ENCODE measurements at places on chromosomes 2 and 18.
A peak's percentile ranks its signal among the peaks of the same experiment; 100 is the strongest.

- DNase-seq, result no peak
These were observed 295.4 kb upstream of the ATP5MC3 start for GRCh38 chr2:175476948-175477347.

GRCh38 chr2:214575465-214575864, 164.6 kb downstream of the VWC2L start:
- no peak for DNase-seq

DNA sequence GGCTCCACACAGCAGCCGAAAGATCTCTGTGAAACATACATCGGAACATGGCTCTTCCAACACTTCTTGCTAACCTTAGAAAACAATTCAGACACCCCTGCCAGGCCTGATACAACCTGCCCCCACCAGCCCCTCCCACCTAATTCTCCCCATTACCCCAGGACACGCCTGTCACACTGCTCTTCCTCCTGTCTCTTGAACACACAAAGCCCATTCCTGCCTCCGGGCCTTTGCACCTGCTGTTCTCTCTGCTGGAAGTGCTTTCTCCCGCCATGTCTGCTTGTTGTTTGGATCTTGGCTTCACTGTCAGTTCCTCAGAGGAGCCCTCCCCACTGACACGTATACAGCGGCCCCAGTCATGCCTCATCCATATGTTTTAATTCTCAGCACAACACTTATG, 24.1 kb downstream of the CELF4 start:
- DNase-seq, result no peak

DNA sequence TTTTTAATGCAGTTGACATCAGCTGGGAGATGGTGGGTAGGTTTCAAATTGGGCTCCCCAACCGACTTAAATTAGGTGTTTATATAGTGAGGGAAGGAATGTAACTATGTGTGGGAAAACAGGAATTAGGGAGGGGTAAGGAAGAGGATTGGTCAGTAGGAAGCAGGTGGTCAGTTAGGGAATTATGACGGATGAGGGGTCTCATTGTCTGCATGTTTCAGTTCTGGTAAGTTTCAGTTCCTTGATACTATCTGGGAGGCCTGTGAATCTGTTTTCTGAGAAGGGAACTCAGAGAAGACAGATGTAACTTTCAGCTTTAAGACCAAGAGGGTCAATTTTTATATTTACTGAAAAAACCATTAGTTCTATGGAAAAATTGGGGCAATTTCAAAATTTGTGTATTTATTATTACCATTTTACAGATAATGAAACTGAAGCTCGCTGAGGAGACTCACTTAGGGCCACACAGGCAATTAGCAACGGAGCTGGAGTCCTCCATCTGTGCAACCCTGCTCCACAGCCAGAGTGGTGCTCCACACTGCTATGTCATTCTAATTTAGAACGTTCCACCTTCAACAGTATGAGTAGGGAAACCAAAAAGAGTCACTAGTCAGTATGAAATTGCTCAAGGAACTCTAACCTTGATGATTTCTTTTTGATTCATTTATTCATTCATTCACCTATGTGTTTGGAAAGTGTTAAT, 36.0 kb upstream of the CCDC195 start:
- DNase-seq, result no peak

DNA sequence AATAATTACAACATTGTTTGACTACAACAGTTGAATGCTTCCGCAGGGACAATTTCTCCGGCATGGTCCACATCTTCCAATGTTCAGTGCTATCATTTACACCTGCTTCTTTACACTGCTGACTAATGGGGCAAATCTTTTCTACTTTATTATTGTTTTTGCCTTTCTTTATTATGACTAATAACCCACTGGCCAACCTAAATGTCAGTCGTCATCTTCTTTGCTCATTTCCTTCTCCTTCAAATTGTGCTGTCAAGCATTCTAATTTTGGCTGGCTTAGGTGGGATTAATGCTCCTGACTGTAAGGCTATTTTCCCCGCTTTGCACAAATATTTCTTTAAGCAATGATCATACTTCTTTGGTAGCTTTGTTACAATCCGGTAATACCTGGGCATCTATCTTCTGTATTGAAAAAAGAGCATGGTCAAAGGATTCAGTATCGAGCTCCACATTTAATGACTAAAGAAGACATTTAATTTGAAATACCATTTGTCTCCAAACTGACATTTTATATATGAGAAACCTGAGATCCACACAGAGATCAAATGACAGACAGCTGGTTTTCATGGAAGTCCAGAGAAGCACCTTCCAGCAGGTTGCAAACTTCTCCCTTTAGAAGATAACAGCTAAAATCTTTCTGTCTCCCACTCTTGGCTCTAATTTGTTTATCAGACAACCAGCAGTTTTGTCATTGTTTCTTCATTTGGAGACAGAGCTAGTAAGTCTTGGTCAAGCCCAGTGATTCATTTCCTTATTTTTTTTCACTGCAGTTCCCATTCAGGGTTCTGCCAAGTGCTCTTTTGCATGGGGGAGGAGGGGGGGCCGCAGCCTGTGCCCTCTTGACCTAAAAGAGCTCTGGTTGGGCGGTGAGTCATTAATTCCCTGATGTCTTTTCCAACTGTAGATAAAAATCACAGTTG, 132.9 kb downstream of the SOCS6 start:
- peak; percentile 4 for DNase-seq

GRCh38 chr18:3596637-3597384, 146.8 kb downstream of the TGIF1 start:
- DNase-seq, result no peak

DNA sequence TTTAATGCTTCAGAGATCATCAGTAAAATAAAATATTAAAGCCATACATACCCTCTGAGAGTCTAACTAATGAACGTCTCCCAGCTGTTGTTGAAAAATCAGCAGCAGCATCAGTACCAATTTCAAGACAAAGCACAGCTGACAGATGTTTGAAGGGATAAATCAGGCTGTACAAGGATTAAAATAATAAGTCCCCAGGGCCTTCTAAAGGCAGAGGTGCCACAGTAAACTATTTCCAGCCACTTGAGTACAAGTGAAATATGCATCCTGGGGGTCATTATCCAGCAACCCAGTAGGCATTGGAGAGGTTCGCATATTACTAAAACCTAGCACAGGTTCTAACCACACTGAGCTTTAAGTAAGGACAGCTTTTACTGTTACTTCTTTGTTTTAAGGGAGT, 76.9 kb downstream of the NXPH2 start:
- DNase-seq, result no peak

DNA sequence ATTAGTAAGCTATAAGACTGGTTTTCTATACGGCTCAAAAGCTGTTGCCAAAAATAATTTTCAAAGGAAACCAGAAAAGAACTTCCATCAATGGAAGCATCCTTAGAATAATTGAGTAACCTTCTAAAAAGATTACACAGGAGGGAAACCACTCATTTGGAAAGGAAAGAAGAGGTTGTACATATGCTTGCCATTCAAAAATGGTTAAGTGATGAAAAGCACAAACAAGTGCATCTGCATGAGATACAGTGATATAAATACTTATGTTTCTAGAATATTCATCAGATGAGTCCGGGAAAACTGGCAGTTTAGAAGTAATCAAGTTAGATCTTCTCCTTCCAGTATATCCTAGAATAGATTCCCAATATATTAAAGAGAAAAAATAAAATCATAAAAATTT, 20.1 kb upstream of the SMAD2 start:
- no peak for DNase-seq

DNA sequence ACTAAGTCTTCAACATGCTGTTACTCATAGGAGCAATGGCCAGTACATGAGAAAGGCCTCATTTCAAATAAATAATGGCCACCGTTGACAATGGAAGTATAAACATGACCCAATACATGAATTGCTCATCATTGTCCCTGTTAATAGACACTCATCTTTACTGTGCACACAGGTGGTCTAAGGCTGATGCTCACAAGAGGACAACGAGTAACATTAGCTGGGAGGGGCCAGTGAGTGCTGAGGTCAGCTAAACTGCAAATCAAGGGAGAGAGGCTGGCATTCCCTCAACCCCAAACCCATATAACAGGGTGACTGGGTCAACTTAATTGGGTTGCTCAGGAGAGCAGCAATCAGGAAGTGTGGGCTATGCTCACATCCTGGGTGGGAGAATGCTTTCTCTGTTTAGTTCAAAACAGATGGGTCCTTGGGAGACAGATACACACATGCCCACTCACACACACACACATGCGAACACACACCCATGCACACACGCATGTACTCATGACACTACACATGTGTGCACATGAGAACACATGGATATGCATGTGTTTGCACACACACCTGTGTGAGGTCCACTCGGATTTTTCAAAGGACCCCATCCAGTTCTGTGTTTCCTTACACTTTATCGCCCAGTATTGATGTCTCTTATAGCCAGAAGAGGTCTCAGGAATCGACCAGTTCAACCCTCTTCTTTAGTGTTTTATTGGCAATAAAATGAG, 172.0 kb downstream of the INHBB start:
- DNase-seq, result no peak

DNA sequence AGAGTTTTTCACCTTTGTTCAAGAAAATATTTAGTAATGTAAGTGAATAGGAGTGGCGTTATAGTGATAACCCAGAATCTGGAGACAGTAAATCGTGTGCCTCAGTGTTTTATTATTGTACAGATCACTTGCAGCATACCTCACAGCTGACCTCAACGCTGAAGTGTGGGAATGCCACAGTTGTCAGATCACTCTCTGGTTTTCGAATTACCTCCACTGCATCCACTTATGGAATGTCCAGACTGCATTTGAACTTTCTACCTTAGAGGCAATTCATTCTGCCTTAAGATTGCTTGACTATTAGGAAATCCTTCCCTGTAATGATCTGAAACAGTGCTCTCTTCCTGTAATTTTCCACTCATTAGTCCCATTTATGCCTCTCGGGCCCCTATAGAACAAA, 164.5 kb upstream of the ALPP start:
- DNase-seq, result no peak

DNA sequence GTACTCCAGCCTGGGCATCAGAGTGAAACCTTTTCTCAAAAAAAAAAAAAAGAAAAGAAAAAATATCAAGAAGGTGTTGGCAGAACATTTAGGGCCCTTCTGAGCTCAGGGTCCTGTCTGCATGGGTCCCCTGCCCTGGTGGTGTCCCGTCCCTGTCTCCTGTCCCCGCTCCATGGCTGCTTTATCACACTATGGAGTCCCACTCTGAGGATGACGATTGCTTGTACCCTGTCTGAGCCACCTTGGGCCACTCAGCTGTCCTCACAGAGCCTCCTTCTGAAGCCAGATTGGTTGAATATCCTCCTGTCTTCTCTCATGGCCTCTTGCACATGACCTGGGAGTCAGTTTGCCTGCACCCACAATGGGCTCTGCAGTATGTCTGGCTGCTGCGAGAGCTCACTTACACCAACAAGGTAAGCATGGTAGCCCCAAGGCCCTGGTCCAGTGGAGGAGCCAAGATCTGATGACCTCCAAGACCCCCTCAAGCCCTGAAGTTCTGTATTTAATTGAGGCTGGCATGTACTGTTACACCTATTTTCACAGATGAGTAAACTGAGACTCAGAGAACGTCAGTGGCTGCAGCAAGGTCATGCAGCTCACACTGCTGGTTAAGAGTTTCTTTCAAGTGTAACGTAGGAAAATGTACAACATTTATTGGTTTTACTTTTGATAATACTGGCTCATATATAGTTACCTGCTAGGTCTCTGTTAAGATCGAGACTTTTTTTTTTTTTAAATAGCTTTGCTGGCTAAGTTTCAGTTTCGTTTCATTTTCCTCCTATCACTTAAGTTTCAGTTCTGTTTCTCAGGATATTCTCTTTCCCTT, 16.9 kb upstream of the ZCCHC2 start:
- no peak for DNase-seq

- DNase-seq, result no peak
These were observed 207.6 kb downstream of the SLC8A1 start for GRCh38 chr2:40244251-40244650.

DNA sequence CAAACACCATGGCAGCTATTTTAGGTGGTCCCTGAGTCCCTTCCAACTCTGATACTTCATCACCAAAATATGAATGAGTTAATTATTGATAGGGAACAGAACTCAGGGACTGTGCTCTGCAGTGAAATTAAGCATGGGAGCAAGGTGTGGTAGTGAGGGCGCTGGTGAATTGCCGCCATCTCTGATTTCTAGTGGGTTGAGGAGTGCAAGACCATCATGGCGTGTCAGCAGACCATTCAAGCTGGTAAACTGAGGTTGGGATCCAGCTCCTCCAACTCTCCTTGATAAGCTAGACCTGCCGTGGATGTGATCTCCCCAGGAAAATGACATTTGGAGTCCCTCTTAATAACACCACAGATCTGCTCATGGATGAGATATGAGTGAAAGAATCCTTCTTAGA, 70.4 kb downstream of the LYPD1 start:
- DNase-seq, result no peak

GRCh38 chr2:108263401-108263800, 23.6 kb downstream of the SULT1C3 start:
- DNase-seq, result peak; percentile 2

- peak; percentile 17 for DNase-seq
These were observed 95.2 kb downstream of the EPB41L5 start for GRCh38 chr2:120108049-120108448.

DNA sequence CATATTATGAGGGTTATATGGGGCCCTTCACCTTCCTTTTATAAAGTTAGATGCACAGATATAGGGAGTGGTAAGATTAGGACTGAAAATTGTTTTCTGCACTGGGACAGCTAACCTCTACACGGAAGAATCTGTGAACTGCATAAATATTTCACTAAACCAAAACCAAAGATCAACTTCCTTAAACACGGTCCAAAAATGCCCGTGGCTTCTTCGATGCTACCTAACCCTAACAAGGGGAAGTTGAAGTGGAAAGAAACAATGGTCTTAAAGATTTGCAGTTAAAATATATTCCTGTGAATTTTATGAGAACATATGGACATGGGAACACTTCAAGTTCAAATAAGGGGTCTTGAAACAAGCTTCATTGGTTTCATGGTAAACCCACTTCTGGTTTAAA, 33.3 kb upstream of the PAX3 start:
- DNase-seq, result no peak

GRCh38 chr2:53768242-53768542, 588 bp downstream of the CHAC2 start:
- DNase-seq, result peak; percentile 11

GRCh38 chr2:134206573-134206972, 47.3 kb upstream of the MGAT5 start:
- no peak for DNase-seq

DNA sequence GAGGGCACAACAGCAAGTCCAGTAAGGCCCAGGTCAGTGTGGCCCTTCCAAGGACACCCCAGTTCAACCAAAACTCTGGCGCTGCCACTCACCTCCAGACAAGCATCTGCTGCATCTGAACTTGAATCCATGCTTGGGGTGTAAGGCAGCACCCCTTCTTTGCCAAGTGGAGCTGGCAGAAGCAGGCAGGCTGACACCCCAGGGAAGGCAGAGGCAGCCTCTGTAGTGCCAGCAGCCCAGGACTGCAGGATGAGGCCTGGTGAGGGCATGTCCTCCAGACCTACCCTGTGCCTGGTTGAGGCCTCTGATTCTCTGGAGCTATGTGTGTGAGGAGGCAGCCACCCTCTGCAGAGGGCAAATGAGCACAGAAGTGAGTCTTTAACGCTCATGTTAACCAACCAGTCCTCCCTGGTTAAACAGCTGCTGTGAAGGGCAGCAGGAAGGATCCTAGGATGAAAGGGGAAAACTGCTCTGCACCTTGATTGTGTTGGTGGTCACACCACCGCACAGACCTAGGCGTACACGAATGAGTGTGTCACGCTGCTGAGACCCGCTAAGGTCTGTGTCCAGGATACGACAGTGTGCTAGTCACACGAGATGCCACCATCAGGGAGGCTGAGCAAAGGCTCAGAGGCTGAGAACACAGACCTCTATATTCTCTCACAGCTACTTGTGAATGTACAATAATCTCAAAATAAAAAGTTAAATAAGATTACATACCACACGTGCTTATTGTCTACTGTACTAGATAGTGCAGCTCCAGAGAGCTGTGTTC, 2.2 kb downstream of the PARD6G start:
- DNase-seq, result no peak

Measured in NCI-H2081 (cell line).